ENCODE measurements at places on chromosomes 12 and 14.
A peak's percentile ranks its signal among the peaks of the same experiment; 100 is the strongest.

DNA sequence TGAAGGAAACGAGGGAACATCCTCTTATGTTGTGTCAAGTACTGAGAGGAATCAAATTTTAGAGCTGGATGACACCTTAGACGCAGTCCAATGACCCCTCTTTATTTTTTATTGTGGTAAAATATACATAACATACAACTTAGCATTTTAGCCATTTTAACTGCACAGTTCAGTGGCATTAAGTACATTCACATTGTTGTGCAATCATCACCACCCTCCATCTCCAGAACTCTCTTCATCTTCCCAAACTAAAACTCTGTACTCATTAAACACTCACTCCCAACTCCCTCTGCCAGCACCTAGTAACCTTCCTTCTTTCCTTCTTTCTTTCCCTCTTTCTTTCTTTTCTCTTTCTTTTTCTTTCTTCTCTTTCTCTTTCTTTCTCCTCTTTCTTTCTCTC is 97.2 kb upstream of the SLC24A4 start:
- no peak for DNase-seq

DNA sequence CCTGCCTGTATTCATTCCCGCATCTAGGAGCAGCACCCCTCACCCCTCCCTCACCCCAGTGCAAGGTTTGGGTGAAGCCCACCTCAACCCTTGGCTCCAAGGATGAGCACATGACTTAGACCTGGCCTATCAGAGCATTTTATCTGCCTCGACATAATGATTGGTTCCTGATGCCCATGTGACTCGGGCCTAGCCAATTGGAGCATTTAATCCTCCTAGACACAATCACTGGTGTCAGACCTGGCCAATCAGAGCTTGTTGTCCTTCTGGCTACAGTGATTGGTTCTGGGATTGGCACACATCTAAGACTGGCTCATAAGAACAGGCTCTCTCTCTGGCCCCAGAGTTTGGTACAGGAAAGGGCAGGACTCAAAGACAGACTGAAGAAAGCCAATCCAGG is 73.1 kb upstream of the MYL2 start:
- DNase-seq = no peak

- DNase-seq = peak; percentile 26
Observed at GRCh38 chr14:24734917-24735500, 101.0 kb upstream of the GZMB start.

- DNase-seq = no peak
Observed at GRCh38 chr12:47082283-47082682, 2.5 kb upstream of the AMIGO2 start.

DNA sequence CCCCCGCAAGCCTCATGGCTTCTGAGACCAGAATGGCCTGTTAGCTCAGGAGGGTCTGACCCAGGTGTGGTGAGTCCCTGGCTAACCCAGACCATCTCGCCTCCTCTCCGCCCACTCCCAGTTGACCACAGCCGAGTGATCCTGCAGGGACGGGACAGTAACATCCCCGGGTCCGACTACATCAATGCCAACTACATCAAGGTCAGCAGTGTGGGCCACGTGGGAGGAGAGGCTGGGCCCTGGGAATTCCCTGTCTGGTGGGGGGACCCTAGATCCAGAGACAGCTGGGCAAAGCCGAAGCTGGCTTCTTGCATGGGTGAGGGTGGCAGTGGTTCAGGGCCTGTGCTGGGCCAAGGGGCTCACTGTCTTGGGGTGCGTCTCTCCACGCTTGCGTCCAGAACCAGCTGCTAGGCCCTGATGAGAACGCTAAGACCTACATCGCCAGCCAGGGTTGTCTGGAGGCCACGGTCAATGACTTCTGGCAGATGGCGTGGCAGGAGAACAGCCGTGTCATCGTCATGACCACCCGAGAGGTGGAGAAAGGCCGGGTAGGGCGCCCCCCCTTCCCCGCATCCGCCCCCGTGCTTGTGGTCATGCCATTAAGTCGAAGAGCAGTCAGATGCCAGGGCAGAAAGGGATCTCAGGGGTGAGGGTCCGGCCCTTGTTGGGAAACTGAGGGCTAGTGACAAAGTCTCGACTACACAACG is 5.0 kb downstream of the PTPN6 start:
- DNase-seq = no peak

DNA sequence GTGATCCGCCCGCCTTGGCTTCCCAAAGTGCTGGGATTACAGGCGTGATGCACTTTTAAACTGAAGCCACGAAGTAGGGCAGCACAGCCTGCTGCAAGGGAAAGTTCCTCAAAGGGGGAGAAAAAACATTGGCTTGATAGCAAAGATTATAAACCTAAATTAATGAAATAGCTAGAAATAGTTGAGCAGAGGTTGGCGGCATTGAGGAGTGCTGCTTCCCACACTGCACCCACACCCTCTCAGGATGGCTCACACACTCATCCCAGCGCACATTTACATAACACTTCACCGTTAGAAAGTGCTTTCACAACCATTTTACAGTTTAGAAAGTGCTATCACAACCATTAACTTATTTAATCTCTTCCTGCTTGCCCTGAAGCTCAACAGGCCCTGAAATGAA is 44.4 kb upstream of the TCL1A start:
- DNase-seq = no peak

GRCh38 chr14:97723351-97723750 is 926.2 kb downstream of the VRK1 start:
- no peak for DNase-seq

DNA sequence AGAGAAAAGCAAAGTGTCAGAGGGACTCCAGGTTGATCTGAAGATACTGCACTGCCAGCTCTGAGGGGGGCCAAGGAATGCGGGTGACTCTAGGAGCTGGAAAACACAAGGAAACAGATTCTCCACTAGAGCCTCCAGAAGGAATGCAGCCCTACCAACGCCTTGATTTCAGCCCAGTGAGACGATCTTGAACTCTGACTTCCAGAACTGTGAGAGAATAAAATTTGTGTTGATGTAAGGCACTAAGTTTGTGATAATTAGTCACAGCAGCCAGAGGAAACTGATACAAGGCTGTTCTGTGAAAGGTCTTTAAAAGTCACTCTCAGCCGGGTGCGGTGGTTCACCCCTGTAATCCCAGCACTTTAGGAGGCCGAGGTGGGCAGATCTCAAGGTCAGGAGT is 34.2 kb downstream of the CKAP4 start:
- no peak for DNase-seq

GRCh38 chr14:31461545-31461944 is 4.2 kb upstream of the DTD2 start:
- DNase-seq = no peak

GRCh38 chr14:65462411-65462810 is 49.9 kb downstream of the FUT8 start:
- DNase-seq = no peak

GRCh38 chr14:77319422-77319821 is 1.3 kb downstream of the POMT2 start:
- DNase-seq = no peak

- peak; percentile 21 for DNase-seq
Observed at GRCh38 chr12:43444940-43445564, 107.0 kb downstream of the ADAMTS20 start.

DNA sequence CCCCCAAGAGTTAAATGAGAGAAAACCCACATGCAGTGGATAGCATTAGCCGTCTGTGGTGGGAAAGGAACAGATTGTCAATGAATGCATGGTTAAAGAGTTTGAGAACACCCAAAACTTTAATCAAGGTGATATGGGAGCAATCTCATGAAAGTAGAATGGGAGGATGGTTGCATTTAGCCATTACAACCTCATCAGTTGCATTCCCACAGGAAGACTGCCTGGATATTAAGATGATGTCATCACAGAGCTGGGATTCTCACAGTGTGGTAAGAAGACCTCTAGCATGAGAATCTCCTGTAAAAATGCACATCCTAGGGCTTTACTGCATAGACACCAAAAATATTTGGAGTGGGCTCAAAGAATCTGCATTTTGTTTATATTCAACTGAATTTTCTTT is 284.9 kb downstream of the RGS6 start:
- DNase-seq = no peak

DNA sequence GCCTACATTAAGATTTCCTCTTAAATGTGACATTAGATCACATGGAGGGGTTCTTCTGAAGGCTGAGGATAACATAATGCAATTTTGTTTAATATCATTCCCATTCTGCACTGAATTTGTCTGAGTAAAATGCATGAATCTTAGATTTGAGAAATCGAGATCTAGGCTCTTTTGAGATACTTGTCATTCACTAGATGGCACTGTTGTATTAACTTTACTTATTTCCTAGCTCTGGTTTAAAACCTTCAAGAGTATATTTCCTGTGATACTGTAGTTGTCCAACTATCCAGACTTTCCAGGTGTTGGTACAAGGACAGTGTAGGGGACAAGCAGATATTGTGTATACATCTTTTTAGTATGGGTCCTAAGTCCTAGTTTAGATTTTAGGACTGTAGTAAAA is 91.7 kb upstream of the SEL1L start:
- peak; percentile 18 for DNase-seq

All from KG1 (cell line).